GM23338 (cell line): ENCODE measurements at places on chromosomes 3 and 15.
A peak's percentile ranks its signal among the peaks of the same experiment; 100 is the strongest.

DNA sequence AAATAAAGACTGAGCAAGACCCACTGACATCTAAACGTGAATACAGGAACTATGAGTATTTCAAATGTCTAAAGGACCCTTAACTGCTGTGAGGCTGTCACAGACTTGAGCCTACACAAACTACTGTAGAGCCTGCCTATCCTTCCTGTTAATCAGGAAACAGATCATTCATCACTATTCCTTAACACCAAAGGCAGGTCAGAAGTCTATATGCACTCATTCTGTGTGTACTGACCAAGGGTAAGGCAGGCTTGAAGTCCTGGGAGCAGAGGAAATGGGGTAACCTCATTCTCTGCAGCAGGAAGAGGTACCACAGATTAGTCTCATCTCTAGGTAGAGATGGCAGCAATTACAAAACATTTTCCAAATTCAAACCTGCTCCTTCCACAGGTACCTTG lies 30.7 kb downstream of the NPTN start:
- peaks cover 80% of the 10 kb centered on the region for H3K4me1 ChIP-seq
- no peaks in the 10 kb centered on the region for H3K27me3 ChIP-seq
- H3K4me3 ChIP-seq = peak overlapping the region; percentile 44; the same call in 1 of the 2 replicates
- peak overlapping the region; percentile 77; the same call in 1 of the 2 replicates for H3K27ac ChIP-seq
- no peak for DNase-seq
- no peaks in the 10 kb centered on the region for H3K36me3 ChIP-seq

GRCh38 chr15:32981536-32981935 lies 213.0 kb downstream of the FMN1 start:
- H3K27ac ChIP-seq = no peak overlapping the region
- no peak overlapping the region for H3K4me3 ChIP-seq
- H3K4me1 ChIP-seq = no peaks in the 10 kb centered on the region
- no peak for DNase-seq
- no peaks in the 10 kb centered on the region for H3K27me3 ChIP-seq

DNA sequence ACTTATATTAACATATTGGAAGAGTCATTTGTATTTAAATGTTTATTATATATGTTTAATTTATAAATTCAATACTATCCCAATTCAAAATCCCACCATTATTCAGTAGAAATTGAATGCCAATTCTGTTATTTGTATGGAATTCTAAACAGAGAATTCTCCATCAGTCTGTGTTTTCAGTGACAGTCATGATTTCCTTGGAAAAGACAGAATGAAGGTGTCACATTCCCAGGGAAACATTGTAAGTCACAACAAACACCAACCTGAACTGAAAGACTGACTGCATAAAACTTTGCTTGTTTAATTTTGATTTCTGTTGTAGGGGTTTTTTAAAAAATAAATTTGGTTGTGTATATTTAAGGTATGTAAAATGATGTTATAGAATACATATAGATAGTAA lies 769.8 kb upstream of the BCHE start:
- peaks cover 20% of the 10 kb centered on the region for H3K4me1 ChIP-seq
- DNase-seq = no peak
- H3K27ac ChIP-seq = no peak overlapping the region
- H3K4me3 ChIP-seq = no peak overlapping the region
- H3K36me3 ChIP-seq = no peaks in the 10 kb centered on the region

DNA sequence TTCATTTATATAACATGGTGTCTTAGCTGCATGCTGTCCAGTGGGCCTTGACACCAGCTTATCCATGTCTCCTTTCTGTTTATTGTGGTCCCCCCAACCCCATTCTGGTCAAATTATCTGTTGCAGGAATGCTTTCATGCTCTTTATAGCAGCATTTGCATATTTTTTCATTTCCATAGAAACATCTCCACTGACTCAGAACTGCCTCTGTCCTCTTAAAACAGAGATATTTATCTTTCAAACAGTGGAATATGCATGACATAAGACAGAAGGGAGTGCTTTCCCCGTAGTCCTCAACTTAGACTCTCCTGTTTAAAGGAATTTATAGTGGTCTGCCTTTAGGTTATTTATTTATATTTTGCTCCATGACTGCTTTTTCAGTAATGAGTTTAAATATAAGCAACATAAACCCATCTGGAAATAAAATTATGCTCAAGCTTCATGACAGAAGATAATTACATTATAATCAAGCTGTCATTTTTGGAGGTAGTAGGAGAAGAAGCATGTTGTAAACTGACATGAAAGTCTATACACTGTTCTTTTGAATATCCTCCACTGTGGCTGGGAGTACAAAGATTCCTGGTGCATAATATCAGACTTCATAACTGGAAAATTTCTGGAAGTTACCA lies 179.5 kb upstream of the CD96 start:
- H3K27me3 ChIP-seq = no peaks in the 10 kb centered on the region
- H3K27ac ChIP-seq = no peak overlapping the region
- DNase-seq = no peak
- H3K4me3 ChIP-seq = no peak overlapping the region

GRCh38 chr3:153291059-153291685 lies 129.1 kb downstream of the RAP2B start:
- H3K4me3 ChIP-seq = no peak overlapping the region
- H3K27me3 ChIP-seq = no peaks in the 10 kb centered on the region
- peak; percentile 82 for DNase-seq
- H3K27ac ChIP-seq = no peak overlapping the region

GRCh38 chr3:126946405-126946804 lies 36.5 kb upstream of the PLXNA1 start:
- H3K4me3 ChIP-seq = no peak overlapping the region
- H3K27me3 ChIP-seq = no peaks in the 10 kb centered on the region
- no peaks in the 10 kb centered on the region for H3K36me3 ChIP-seq
- no peak for DNase-seq
- H3K4me1 ChIP-seq = no peaks in the 10 kb centered on the region

GRCh38 chr3:31575448-31575847 lies 42.7 kb downstream of the STT3B start:
- no peaks in the 10 kb centered on the region for H3K36me3 ChIP-seq
- DNase-seq = no peak
- no peak overlapping the region for H3K27ac ChIP-seq
- no peaks in the 10 kb centered on the region for H3K27me3 ChIP-seq
- peaks cover 38% of the 10 kb centered on the region for H3K4me1 ChIP-seq

DNA sequence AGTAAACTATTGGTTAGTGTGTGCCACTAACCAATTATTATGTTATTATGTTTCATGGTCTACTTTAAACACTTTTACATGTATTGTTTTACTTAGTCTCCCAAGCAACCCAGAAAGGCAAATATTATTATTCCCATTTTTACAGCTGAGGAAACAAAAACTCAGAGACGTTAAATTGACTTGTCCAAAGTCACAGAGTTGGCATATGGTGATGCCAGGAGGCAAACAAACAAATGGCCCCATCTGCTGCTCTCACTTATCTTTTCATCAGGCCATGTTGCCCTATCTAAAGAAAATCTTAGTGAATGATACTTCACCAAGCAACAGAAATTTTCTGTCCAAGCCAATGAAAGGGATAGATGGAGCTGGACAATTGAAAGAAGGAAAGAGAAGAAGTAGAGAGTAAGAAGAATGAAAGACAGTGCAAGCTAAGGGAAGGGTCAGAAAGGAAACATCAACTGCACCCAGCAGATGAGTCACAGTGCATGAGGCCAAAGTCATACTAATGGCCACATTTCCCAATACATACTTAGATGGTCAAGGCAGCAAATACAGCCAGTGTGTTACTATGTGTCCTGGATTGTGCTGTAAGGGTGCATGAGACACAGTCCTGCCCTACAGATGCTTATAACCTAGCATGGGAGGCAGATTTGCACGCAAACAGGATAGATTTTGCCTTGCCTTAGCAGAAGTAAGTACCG lies 266.9 kb downstream of the KCNMB2 start:
- H3K27ac ChIP-seq = no peak overlapping the region
- H3K36me3 ChIP-seq = no peaks in the 10 kb centered on the region
- DNase-seq = no peak
- H3K27me3 ChIP-seq = no peaks in the 10 kb centered on the region
- H3K4me1 ChIP-seq = peaks cover 19% of the 10 kb centered on the region
- H3K4me3 ChIP-seq = no peak overlapping the region

GRCh38 chr3:126057501-126057819 lies 26.5 kb downstream of the SLC41A3 start:
- H3K27me3 ChIP-seq = no peaks in the 10 kb centered on the region
- H3K4me3 ChIP-seq = no peak overlapping the region
- no peak for DNase-seq
- H3K27ac ChIP-seq = no peak overlapping the region
- H3K4me1 ChIP-seq = no peaks in the 10 kb centered on the region

GRCh38 chr3:144332868-144333267 lies 361.2 kb downstream of the DIPK2A start:
- no peak overlapping the region for H3K27ac ChIP-seq
- H3K4me3 ChIP-seq = no peak overlapping the region
- no peak for DNase-seq
- no peaks in the 10 kb centered on the region for H3K27me3 ChIP-seq
- no peaks in the 10 kb centered on the region for H3K36me3 ChIP-seq

- no peak for DNase-seq
- no peaks in the 10 kb centered on the region for H3K27me3 ChIP-seq
- H3K4me3 ChIP-seq = no peak overlapping the region
- no peak overlapping the region for H3K27ac ChIP-seq
Measured at GRCh38 chr3:132753946-132754345, 31.7 kb upstream of the NPHP3 start.

DNA sequence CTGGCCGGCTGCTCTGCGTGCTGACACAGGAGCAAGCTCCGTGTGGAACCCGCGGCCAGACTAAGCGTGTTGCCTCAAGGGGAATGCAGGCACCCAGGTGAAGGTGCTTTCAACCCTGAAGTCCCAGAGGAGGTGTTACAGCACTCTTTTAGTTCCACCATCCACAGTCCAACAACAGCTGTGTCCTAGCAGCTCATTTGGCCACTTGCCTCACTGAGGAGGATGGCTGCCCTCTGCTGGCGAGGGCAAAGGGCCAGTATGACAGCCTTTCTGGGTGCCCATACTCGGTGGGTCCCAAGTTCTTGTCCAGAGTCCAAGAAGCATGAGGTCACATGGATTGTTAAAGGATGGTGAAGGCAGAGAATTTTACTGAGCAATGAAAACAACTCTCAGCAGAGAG lies 87.8 kb downstream of the C3orf85 start:
- no peak overlapping the region for H3K4me3 ChIP-seq
- no peak overlapping the region for H3K27ac ChIP-seq
- no peaks in the 10 kb centered on the region for H3K36me3 ChIP-seq

DNA sequence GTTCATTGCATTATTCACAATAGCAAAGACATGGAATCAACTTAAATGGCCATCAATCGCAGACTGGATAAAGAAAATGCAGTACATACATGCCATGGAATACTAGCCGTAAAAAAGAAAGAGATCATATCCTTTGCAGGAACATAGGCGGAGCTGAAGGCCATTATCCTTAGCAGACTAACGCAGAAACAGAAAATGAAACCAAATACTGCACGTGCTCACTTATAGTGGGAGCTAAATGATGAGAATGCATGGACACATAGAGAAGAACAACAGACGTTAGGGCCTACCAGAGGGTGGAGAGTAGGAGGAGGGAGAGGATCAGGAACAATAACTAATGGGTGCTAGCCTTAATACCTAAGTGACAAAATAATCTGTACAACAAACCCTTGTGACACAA lies 57.9 kb downstream of the RASA2 start:
- H3K27ac ChIP-seq = no peak overlapping the region
- no peak for DNase-seq
- no peaks in the 10 kb centered on the region for H3K36me3 ChIP-seq
- no peaks in the 10 kb centered on the region for H3K27me3 ChIP-seq
- H3K4me1 ChIP-seq = no peaks in the 10 kb centered on the region

GRCh38 chr15:63052077-63052841 lies 9.7 kb downstream of the TPM1 start:
- peaks cover 30% of the 10 kb centered on the region for H3K4me1 ChIP-seq
- H3K4me3 ChIP-seq = no peak overlapping the region
- no peaks in the 10 kb centered on the region for H3K27me3 ChIP-seq
- H3K36me3 ChIP-seq = peaks cover 24% of the 10 kb centered on the region

GRCh38 chr15:71104636-71105035 lies 10.6 kb upstream of the THSD4 start:
- DNase-seq = no peak
- no peaks in the 10 kb centered on the region for H3K36me3 ChIP-seq
- no peak overlapping the region for H3K4me3 ChIP-seq
- H3K27me3 ChIP-seq = no peaks in the 10 kb centered on the region

GRCh38 chr3:154642145-154642544 lies 212.2 kb upstream of the GPR149 start:
- peaks cover 3% of the 10 kb centered on the region; the same call in 1 of the 2 replicates for H3K4me1 ChIP-seq
- H3K27ac ChIP-seq = no peak overlapping the region
- H3K27me3 ChIP-seq = no peaks in the 10 kb centered on the region
- DNase-seq = no peak
- no peaks in the 10 kb centered on the region for H3K36me3 ChIP-seq
- no peak overlapping the region for H3K4me3 ChIP-seq

- DNase-seq = peak; percentile 81
- H3K36me3 ChIP-seq = no peaks in the 10 kb centered on the region
- no peaks in the 10 kb centered on the region for H3K27me3 ChIP-seq
- H3K4me1 ChIP-seq = peaks cover 4% of the 10 kb centered on the region; the same call in 1 of the 2 replicates
Measured at GRCh38 chr15:74768771-74769342, 13.0 kb upstream of the CSK start.

DNA sequence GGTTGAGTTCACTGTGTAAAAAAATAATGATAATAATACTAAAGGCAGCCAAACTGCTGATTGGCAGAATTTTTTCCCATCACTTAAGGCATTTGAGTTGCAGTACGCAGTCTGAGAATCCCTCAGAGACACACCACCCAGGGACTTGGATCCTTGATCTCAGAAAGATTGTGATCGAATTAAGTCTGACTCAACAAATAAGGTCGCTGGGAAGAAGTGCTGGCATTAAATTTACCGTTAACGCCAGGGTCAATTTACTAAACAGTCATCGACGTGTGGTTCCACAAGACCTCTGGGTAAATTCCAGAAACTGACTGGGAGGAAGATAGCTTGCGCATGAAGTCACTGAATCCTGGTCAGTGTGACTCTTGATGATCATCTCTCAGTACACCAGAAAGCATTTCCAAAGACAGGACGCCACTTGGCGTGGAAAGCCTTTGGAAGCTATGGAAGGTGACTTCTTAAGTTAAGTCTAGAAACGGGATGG lies 48.3 kb upstream of the CGNL1 start:
- H3K4me1 ChIP-seq = peaks cover 7% of the 10 kb centered on the region
- no peaks in the 10 kb centered on the region for H3K27me3 ChIP-seq
- no peak for DNase-seq
- H3K27ac ChIP-seq = peak overlapping the region; percentile 21

- no peaks in the 10 kb centered on the region for H3K4me1 ChIP-seq
- no peaks in the 10 kb centered on the region for H3K36me3 ChIP-seq
- no peak for DNase-seq
Measured at GRCh38 chr3:130929804-130930203, 35.9 kb downstream of the ATP2C1 start.
